ENCODE measurements at places on chromosomes 11 and 22. TPM values are rescaled to one million over a fixed set of nuclear protein-coding genes. Genes with fewer than 3 reads are reported as not detected.

APOL4 gene
- total RNA-seq = 25.5 TPM

TMEM86A gene
- 6.5 TPM for total RNA-seq

SAA2 gene
- total RNA-seq = 4.7 TPM

DNA sequence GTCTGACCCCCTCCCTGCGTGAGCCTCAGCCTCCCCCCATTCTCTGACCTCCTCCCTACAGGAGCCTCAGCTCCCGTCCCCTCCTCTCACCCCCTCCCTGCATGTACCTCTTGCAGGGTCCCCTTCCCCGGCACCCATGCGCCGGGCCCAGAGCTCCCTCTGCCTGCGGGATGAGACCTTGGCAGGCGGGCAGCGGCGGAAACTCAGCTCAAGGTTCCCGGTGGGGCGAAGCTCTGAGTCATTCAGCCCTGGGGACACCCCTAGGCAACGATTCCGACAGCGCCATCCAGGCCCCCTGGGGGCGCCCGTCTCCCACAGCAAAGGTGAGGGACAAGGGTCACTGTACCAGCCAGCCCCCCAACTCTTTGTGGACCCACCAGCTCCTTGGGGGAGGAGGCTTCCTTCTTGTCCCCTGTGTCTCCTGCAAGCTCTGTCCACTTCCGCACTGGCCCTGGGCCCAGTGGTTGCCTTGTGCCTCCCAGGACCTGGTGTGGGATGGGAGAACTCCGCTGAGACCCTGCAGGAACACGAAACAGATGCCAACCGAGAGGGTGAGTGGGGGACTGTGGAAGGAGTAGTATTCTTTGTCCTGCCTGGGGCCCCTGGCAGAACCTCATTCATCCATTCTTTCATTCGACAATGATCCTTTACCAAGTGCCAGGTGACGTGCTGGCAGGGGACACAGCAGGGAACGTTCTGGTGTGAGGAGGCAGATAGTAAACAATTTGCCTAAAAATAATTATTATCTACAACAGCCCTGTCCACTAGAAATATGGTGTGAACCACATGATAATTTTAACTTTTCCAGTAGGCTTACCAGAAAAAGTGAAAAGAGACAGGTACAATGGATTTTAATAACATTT is 3.7 kb upstream of the RPS6KA4 start:
- H3K4me3 ChIP-seq = peak overlapping the region; percentile 2
- no peaks in the 10 kb centered on the region for H3K27me3 ChIP-seq
- H3K27ac ChIP-seq = peak overlapping the region; percentile 48
- peak; percentile 73 for DNase-seq
- peaks cover 6% of the 10 kb centered on the region for H3K4me1 ChIP-seq

GRCh38 chr22:46649141-46650077 is 29.2 kb downstream of the GRAMD4 start:
- peaks cover 11% of the 10 kb centered on the region for H3K4me1 ChIP-seq
- peak; percentile 81 for DNase-seq
- no peaks in the 10 kb centered on the region for H3K36me3 ChIP-seq

DNA sequence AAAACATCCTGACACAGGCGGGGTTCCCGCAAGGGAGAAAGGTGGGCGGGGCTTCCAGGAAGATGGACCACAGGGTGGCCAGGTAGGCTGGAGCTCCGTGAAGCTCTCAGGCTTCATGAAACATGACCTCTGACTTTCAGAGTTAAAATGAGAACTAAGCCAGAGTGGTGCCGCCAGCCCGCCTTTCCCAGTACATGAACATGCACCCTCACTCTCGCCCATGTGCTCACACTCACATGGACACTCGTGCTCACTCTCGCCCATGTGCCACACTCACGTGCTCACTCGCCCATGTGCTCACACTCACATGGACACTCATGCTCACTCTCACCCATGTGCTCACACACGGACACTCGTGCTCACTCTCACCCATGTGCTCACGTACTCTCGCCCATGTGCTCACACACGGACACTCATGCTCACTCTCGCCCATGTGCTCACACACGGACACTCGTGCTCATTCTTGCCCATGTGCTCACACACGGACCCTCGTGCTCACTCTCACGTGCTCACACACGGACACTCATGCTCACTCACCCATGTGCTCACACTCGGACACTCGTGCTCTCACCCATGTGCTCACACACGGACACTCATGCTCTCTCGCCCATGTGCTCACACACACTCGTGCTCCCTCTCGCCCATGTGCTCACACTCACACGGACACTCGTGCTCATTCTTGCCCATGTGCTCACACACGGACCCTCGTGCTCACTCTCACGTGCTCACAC is 10.0 kb downstream of the RNH1 start:
- H3K27ac ChIP-seq = no peak overlapping the region
- DNase-seq = no peak
- H3K4me3 ChIP-seq = no peak overlapping the region
- H3K36me3 ChIP-seq = peaks cover 47% of the 10 kb centered on the region
- H3K27me3 ChIP-seq = no peaks in the 10 kb centered on the region

DNA sequence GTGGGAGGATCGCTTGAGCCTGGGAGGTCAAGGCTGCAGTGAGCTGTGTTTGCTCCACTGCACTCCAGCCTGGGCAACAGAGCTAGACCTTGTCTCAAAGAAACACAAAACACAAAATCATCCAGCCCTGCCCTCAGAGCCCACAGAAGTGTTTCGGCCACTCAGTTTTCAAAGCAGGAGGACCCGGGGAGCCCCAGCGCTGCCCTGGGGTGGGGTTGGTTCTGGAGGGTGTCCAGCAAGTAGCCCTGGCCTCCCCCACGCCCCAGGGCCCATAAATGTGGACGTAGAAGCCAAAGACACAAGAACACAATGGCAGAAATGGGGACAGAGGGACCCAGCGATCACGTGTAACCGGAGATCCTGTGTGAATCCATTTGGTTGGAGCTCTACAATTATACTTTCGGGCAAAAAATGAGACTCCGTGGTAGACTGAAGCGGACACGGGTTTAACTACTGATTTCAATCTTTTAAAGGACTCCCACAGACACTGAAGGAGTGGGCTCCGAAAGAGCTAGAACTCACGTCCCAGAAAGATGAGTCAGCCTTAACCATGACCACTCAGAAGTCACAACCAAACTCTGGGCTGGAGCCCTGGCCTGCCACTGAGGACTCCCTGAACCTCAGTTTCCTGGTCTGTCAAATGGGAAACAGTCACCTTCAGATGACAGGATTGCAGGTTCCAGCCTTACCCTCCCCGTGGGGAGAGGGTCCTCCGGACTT is 9.0 kb upstream of the CYTH4 start:
- no peak overlapping the region for H3K27ac ChIP-seq
- peaks cover 4% of the 10 kb centered on the region for H3K27me3 ChIP-seq
- H3K36me3 ChIP-seq = no peaks in the 10 kb centered on the region
- no peak for DNase-seq

DNA sequence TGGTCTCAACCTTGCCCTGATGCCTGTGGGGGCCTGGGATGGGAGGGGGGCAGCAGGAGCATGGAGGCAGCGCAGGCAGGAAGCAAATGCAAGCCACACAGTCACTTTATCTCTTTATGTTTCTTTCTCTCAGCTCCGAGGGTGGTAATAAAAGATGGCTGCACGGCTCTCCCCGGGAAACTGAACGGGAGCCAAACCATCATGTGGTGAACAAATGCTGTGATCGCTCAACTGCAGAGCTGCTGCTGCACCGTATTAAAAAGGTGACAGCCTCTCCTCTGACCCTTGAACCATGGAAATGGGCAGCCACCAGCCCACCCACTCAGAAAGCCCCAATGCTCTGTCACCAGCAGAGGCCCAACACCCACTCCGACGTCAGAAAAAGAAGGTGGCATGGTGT is 110.0 kb downstream of the TIMP3 start:
- H3K36me3 ChIP-seq = no peaks in the 10 kb centered on the region
- H3K27me3 ChIP-seq = no peaks in the 10 kb centered on the region
- H3K27ac ChIP-seq = no peak overlapping the region
- DNase-seq = no peak
- no peak overlapping the region for H3K4me3 ChIP-seq

- no peaks in the 10 kb centered on the region for H3K36me3 ChIP-seq
- H3K27ac ChIP-seq = no peak overlapping the region
- no peak overlapping the region for H3K4me3 ChIP-seq
- no peaks in the 10 kb centered on the region for H3K27me3 ChIP-seq
Observed at GRCh38 chr22:22076932-22077703, 94.5 kb upstream of the TOP3B start.

GRCh38 chr11:35765211-35765610 is 102.6 kb downstream of the TRIM44 start:
- H3K27ac ChIP-seq = no peak overlapping the region
- H3K4me1 ChIP-seq = no peaks in the 10 kb centered on the region
- H3K4me3 ChIP-seq = no peak overlapping the region
- no peak for DNase-seq

DNA sequence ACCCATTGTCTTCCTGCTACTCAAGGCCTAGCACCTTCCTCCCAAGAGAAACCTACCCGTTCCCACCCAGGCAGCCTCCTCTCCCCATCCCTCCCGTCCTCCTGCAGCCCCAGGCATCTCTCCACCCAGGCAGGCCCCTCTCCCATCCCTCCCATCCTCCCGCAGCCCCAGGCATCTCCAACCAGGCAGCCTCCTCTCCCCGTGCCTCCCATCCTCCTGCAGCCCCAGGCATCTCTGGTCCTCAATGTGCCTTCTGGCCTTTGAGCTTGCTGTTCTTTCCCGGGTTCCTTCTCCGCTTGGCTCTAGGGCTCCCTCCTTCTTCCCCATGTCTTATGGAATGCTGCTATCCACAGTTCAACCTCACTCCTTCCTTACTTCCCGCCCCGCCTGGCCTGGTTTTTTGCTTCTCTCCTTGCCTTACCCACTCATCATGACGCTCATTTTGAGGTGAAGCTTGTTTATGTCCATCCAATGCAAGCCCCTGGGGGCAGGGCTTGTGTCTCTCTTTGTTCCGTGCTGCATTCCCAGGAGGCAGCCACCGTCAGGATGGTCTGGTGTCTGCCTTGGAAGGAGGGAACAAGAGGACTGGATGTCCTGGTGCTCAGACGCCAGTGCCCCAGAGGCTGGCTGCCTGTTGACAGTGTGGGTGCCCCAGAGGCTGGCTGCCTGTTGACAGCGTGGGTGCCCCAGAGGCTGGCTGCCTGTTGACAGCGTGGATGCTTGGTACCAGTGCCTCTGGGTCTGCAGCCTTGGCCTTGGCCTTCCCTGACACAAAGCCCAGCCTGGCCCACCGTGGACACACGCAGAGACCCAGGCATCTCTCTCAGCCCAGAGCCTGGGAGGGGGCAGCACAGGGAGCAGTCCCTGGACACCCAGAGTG is 815.7 kb downstream of the BRD1 start:
- no peaks in the 10 kb centered on the region for H3K36me3 ChIP-seq
- no peak overlapping the region for H3K27ac ChIP-seq
- no peak overlapping the region for H3K4me3 ChIP-seq
- DNase-seq = no peak
- H3K27me3 ChIP-seq = no peaks in the 10 kb centered on the region
- no peaks in the 10 kb centered on the region for H3K4me1 ChIP-seq

DNA sequence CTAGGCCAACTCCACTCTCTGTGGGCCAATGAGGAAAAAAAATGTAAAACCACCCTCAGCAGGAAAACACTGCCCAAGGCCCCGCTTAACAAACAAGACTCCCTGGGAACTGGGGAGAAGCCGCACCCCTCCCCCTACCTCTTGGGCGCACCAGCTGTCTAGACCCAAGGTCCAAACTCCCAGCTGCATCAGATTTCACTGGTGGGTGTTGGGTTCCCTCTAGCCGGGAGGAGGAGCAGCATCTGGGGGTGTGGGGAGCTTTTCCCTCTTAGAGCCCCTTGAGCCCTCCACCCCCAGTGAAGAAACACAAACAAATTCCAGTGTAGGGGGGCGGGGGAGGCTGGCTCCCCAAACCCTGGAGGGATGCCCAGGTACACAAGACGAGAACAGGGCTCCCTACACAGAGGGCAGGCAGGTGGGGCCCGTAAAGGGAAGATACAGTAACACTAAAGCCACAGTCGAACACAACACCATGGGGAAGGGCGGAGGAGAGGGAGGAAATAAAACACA is 64.9 kb downstream of the NECTIN1 start:
- no peaks in the 10 kb centered on the region for H3K27me3 ChIP-seq
- H3K27ac ChIP-seq = no peak overlapping the region
- H3K4me3 ChIP-seq = no peak overlapping the region
- H3K36me3 ChIP-seq = no peaks in the 10 kb centered on the region
- DNase-seq = peak; percentile 62

GRCh38 chr22:49712195-49712791 is 115.4 kb downstream of the BRD1 start:
- H3K4me1 ChIP-seq = no peaks in the 10 kb centered on the region
- no peak for DNase-seq
- no peaks in the 10 kb centered on the region for H3K36me3 ChIP-seq
- H3K27ac ChIP-seq = no peak overlapping the region
- no peak overlapping the region for H3K4me3 ChIP-seq
- H3K27me3 ChIP-seq = peaks cover 5% of the 10 kb centered on the region

GRCh38 chr11:66607126-66607834 is 9.2 kb upstream of the RBM14 start:
- peak; percentile 84 for DNase-seq
- no peak overlapping the region for H3K4me3 ChIP-seq
- no peaks in the 10 kb centered on the region for H3K27me3 ChIP-seq
- H3K4me1 ChIP-seq = no peaks in the 10 kb centered on the region
- no peaks in the 10 kb centered on the region for H3K36me3 ChIP-seq
- peak overlapping the region; percentile 64 for H3K27ac ChIP-seq

- DNase-seq = no peak
- no peak overlapping the region for H3K4me3 ChIP-seq
- H3K27me3 ChIP-seq = no peaks in the 10 kb centered on the region
- no peaks in the 10 kb centered on the region for H3K4me1 ChIP-seq
Observed at GRCh38 chr11:69512790-69513189, 31.3 kb downstream of the LINC01488 start.

- H3K4me3 ChIP-seq = no peak overlapping the region
- no peaks in the 10 kb centered on the region for H3K4me1 ChIP-seq
- no peak overlapping the region for H3K27ac ChIP-seq
- H3K36me3 ChIP-seq = no peaks in the 10 kb centered on the region
- DNase-seq = no peak
Observed at GRCh38 chr22:22112533-22113294, 130.1 kb upstream of the TOP3B start.

DNA sequence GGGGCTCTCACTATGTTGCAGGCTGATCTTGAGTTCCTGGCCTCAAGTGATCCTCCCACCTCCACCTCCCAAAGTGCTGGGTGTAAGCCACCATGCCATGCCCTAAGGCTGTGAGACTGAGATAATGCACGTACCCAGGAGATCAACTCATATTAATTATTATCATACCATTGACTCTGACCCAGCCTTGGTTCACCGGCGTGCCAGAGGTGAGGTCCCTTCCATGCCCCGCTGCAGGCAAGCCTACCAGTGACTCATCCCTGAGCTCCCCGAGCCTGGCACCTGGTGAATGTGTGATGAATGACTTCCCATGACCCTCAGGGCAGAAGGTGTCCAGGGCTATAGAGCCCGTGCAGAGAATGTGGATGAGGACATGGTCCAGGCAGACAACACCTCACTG is 12.1 kb downstream of the GAL3ST1 start:
- no peaks in the 10 kb centered on the region for H3K36me3 ChIP-seq
- no peak overlapping the region for H3K4me3 ChIP-seq

DNA sequence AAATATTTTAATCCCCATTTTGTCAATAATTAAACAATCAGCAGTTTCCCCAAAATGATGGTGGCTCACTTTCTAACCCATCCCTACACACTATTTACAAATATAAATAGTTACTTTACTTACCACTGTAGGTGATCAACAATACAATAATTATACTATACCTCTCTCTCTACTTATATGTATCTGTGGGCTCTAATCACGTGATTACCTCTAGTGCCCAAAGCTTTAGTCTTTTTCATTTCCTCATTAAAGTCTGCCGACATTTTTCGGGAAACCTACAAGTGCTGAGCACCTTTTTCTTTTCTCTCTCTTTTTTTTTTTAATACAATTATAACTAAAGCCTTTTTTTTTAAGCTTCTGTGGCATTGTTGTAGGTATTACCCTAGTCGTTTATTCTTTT is 23.9 kb downstream of the DLG2 start:
- H3K27me3 ChIP-seq = no peaks in the 10 kb centered on the region
- no peak for DNase-seq

All from prostate gland (tissue), 2 donors.